Fibroblast of skin of back (primary cell): ENCODE measurements at places on chromosomes 13 and 19.

DNA sequence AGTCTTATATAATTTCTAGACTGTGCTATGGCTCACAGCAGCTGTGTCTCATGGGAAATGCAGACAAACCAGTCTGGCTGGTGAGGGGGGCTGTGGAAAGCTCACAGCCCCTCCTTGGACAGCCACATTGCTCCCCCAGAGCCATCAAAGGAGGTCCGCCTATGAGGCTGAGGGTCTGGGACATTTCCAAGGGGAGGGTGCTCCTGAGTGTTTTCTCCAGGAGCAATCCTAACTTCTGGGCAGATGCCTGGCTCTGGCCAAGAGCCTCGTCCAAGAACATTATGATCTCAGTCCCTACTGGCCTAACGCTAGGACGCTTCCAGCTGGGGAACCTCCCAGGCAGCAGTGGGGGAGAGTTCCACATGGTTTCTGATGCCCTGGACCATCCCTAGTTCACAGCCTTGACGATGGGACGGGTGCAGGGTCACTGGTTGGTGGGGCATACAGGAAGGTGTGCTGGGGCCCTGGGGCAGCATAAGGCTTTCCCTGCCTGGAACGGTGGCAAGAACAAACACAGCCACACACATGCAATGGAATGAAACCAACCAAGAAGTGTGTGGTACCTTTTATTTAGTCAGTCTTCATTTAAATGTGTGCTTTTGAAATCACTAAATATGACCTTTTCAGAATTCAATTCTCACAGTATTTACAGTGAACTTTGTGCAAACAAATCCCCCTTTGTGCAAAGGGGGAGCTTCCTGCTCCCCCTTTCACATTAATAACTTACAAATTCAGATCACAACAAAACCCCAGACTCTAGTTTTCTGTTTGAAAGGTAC lies 60.6 kb downstream of the CDADC1 start:
- DNase-seq, result no peak

- DNase-seq, result no peak
Observed at GRCh38 chr13:49874430-49874829, 61.7 kb downstream of the SPRYD7 start.

- no peak for DNase-seq
Observed at GRCh38 chr19:55014714-55015113, 23.4 kb downstream of the GP6 start.

- DNase-seq, result no peak
Observed at GRCh38 chr13:49649963-49650312, 21.6 kb downstream of the ARL11 start.

DNA sequence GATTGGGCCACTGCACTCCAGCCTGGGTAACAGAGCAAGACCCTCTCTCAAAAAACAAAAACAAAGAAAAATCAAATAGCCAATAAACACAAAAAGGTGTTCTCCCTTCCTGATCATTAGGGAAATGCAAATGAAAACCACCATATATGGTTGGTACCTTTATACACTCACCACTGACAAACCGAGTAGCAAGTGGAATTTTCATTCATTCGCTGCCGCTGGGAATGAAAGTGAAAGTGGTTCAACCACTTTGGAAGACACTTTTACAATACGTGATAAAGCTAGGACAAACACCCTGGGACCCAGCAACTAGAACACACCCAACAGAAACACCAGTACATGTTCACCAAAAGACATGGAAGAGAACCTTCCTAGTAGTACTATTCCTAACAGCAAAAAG lies 21.0 kb downstream of the GRIK5 start:
- DNase-seq, result no peak
